ENCODE measurements at places on chromosomes 6 and 20. TPM values are rescaled to one million over a fixed set of nuclear protein-coding genes. Genes with fewer than 3 reads are reported as not detected.

Gene ATAT1
- total RNA-seq: 5.2 TPM

Gene ADGRF5
- 0.86 TPM for total RNA-seq

Gene DEFB124
- not detected for total RNA-seq

Gene SUMO4
- total RNA-seq: 2.6 TPM

Gene RIPPLY2
- total RNA-seq: not detected

Gene SLC25A27
- total RNA-seq: 2.6 TPM

Gene CDC25B
- 46.2 TPM for total RNA-seq

Gene BTN1A1
- not detected for total RNA-seq

Gene ADTRP
- 1.3 TPM for total RNA-seq

Gene POU5F1
- not detected for total RNA-seq

Gene KHDC1L
- total RNA-seq: 0.43 TPM

Gene STMND1
- not detected for total RNA-seq

Gene UST
- total RNA-seq: 9.0 TPM

Gene TTK
- 27.6 TPM for total RNA-seq

Gene DYNLT2
- total RNA-seq: 1.3 TPM

Gene PPP1R16B
- not detected for total RNA-seq

Gene SLC26A8
- total RNA-seq: not detected

Gene BPIFB4
- total RNA-seq: not detected

Gene TRIM10
- not detected for total RNA-seq

Gene LSM14B
- total RNA-seq: 28.7 TPM

Gene C6orf15
- not detected for total RNA-seq

Gene CFAP61
- 0.43 TPM for total RNA-seq

Gene ZNF512B
- 13.8 TPM for total RNA-seq

Gene ISM1
- total RNA-seq: 0.64 TPM

Gene ABHD16B
- not detected for total RNA-seq

Gene FOXA2
- not detected for total RNA-seq

Gene TGM3
- not detected for total RNA-seq

Gene MLIP
- total RNA-seq: not detected

Gene TCF21
- total RNA-seq: 1.3 TPM

Gene XKR7
- total RNA-seq: not detected

Gene CPNE5
- 0.32 TPM for total RNA-seq

Gene CCN6
- total RNA-seq: not detected

Gene EYS
- total RNA-seq: under 0.01 TPM

Gene FAM209B
- total RNA-seq: not detected

Gene MMP24
- 0.43 TPM for total RNA-seq

Gene RBPJL
- total RNA-seq: not detected

Gene OCSTAMP
- total RNA-seq: not detected

Gene TMC2
- total RNA-seq: not detected

Gene IRAK1BP1
- 4.2 TPM for total RNA-seq

Gene CST9
- not detected for total RNA-seq

Gene CCN5
- 1.7 TPM for total RNA-seq

Gene SYCP2L
- not detected for total RNA-seq

Gene PHACTR1
- total RNA-seq: 0.43 TPM

Gene CALHM4
- total RNA-seq: not detected

Gene CFB
- total RNA-seq: 3.5 TPM

Gene CASP8AP2
- 11.9 TPM for total RNA-seq

Gene ZBTB46
- 13.8 TPM for total RNA-seq

Gene SLC22A16
- not detected for total RNA-seq

Gene FAM229B
- total RNA-seq: 18.0 TPM

Gene RCAN2
- 1.9 TPM for total RNA-seq

Gene DOK5
- 1.3 TPM for total RNA-seq

Gene SFTA2
- total RNA-seq: not detected

Gene POM121L2
- total RNA-seq: not detected

Gene RBM38
- 8.2 TPM for total RNA-seq

Gene SCRT2
- not detected for total RNA-seq

Gene HLA-E
- total RNA-seq: 165 TPM

Data from fibroblast of villous mesenchyme (primary cell).